ENCODE measurements at places on chromosomes 13 and 19.

DNA sequence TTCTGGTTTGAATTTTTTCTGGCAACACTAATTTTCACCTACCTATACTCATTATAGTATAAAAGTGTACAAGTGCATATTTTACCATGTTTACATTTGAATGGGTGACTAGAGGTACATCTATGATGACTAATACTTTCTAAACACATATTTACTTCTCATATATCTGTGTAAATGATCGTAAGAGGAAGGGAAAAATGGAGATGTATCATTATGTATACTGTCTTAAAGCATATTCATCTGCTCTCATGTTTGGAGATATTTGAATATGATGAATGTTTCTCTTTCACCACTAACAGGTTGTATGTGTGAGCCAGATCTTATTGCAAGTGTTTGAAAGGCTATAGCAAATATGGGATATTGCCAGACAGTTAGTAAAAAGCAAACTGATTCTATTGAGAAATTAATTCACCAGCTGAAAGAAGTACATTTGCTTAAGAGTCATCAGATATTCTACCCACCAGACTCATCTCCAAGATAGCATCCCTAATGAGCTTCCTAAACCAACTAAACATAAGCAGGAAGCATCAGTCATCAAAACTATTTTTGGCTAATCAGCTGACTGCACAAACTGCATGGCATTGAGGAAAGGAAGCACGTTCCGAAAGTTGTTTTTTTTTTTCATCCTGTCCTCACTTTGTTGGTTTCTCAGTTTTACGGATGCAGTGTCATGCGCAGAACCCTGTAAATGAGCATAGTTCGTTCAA, 738.2 kb downstream of the GPC5 start:
- no peak for DNase-seq

- no peak for DNase-seq
Measured at GRCh38 chr19:44890366-44891015, 563 bp upstream of the TOMM40 start.

DNA sequence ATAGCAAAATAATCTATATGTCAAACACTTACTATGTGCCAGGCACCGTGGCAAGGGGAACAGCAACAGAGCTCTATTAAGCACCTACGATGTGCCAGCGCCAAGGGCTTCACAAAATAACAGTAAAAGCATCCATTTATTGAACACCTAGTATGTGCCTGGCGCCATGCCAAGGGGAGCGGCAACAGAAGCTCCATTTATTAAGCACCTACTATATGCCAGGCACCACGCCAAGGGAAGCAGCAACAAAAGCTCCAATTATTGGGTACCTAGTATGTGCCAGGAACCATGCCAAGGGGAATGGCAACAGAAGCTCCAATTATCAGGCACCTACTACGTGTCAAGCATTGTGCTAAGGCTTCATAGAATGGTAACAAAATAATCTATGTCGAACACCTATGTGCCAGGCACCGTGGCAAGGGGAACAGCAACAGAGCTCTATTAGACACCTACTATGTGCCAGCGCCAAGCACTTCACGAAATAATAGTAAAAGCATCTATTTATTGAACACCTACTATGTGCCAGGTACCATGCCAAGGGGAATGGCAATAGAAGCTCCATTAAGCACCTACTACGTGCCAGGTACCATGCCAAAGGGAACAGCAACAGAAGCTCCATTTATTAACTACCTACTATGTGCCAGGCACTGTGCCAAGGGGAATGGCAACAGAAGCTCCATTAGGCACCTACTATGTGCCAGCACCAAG, 107.7 kb downstream of the PTPRS start:
- DNase-seq, result no peak

GRCh38 chr19:55857974-55858373, 21.6 kb downstream of the NLRP4 start:
- DNase-seq, result no peak
